NCI-H1105 treated with DMSO at 0.1 percent for 48 hours (cell line): ENCODE measurements at places on chromosomes 2 and 18.

DNA sequence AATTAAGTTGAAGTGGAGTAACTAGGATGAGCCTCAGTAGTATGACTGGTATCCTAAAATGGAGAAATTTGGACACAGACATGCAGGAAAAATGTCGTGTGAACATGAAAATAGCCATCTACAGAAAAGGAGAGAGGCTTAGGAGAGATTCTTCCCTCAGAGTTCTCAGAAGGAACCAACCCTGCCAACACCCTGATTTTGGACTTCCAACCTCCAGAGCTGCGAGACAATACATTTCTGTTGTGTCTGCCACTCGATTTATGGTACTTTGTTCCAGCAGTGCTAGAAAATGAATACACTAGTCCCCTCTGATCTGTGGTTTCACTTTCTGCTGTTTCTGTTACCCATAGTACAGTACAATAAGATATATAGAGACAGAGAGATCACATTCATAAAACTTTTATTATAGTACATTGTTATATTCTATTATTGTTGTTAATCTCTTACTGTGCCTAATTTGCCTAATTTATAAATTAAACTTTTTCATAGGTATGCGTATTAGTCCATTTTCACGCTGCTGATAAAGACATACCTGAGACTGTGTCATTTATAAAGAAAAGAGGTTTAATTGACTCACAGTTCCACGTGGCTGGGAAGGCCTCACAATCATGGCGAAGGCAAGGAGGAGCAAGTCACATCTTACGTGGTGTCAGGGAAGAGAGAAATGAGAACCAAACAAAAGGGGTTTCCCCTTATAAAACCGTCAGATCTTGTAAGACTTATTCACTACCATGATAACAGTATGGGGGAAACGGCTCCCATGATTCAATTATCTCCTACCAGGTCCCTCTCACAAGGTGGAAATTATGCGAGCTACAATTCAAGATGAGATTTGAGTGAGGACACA lies 41.3 kb downstream of the PLEKHA3 start:
- DNase-seq, result no peak

DNA sequence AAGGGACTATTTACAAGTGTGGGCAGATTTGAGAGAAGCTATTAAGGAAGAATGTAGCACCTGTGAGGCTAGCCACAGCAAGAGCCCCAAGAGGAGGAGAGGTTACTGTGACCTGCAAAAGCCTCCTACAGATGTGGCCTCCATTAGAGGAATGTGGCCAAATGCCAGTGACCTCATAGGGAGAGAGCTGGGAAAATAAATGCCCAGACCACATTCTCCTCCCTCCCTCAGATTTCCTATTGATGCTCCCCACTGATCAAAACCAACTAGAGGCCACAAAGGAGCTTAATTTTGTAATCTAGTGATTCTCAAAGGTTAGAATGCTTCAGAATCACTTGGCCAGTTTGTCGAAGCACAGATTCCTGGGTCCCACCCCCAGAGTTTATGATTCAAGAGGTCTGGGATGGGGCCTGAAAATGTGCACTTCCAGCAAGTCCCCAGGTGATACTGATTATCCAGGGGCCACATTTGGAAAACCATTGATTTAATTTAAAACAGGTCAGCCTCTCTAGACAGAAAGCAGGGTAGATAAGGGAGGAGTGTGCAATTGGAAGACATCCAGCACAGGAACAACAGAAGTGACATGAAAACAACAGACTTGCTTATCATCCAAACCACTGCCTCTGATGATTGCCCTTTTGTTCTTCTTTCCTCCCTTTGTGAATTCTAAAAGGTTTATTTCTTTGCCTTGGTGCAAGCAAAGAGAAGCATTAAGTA lies 61.2 kb upstream of the RBBP8 start:
- DNase-seq, result peak; percentile 88

DNA sequence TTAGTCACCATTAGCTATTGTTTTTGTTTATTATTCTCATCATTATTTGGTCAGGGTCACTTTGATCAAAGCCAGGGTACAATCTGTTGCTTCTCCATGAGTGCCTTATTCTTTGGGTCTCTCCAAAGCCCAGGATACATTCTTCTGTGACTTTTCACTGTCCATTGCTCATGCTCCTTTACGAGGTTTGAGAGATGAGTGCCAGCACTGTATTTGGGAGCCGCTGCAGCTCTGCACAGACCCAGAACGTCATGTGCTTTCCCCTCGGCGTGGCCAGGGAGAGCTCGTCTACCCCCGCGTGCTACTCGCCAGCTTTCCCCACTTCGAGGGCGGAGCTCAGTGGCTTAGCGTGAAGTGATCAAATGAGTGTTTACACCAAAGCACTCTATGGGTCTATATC lies 123.7 kb downstream of the COL6A3 start:
- DNase-seq, result no peak

GRCh38 chr2:64888591-64889309 lies 100.4 kb upstream of the SLC1A4 start:
- no peak for DNase-seq
